ENCODE measurements at places on chromosomes 11 and 22.
A peak's percentile ranks its signal among the peaks of the same experiment; 100 is the strongest.

- no peak for DNase-seq
These were observed 61.8 kb upstream of the UBASH3B start for GRCh38 chr11:122593473-122594420.

DNA sequence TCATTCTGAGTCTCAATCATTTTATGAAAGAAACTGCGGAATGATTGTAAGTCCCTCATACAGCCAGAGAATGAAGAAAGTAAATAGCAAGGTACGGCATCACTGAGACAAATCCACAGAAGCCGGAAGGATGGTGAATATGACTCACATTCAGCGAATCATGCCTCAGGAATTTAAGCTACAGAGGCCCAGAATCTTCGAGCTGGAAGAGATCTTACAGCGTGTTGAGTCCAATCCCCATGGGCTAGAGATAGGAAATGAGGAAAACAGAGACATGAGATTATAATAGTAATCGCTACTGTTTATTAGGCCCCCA is 173.2 kb downstream of the KIF18A start:
- DNase-seq = peak; percentile 89

GRCh38 chr11:73989156-73989555 is 6.5 kb upstream of the UCP2 start:
- no peak for DNase-seq

DNA sequence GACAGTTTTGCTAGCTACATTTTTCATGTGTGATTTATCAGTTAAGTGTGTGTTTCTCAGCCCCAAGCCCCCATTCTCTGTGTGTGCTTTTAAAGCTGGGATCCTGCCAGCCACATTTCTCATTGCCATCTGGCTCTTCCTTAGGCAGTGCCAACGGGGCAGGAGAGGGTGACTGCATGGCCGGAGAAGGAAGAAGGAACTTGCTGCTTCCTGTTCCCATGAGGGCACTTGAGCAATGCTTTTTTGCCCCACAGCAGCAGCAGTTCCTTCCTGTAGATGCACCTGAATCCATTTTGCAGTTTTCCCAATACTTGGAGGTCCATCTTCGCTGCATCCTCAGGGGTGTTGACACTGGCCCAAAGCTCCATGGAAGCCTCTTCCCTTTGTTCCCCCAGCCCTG is 37.5 kb downstream of the TNRC6B start:
- DNase-seq = no peak

DNA sequence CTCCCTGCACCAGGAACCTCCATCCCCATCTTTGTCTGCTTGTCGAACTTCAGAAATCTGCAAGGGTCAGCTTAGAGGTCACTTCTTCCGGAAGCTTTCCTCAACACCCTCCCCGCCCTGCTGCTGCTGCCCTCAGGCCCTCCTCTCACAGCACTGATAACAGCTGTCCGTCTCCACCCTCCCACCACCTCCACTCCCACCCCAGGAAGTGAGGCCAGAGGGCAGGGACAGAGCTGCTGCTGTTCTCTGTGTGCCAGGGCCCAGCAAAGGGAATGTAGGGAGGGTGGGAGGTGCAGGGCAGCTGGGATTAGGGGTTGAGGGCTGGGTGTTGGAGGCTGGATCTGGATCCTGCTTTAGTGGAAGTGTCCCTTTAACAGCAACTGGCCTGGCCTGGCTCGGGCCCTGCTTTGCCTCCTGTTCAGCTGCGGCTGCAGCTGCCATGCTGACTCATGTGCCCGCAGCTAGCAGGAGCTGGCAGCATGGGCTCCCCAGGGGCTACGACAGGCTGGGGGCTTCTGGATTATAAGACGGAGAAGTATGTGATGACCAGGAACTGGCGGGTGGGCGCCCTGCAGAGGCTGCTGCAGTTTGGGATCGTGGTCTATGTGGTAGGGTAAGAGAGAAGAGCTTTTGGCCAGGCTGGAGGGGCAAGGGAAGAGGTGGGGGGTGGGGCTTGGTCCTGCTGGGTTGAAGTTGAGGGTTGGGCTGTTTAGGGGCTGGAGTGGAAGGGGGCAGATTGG is at the start of gene P2RX6:
Gene P2RX6 (plus strand): TSS at position 440 of the 740 bp plus-strand sequence. CDS start 10 bp downstream, at position 450.
- DNase-seq = peak; percentile 65

GRCh38 chr11:10401696-10402392 is 53.2 kb upstream of the AMPD3 start:
- DNase-seq = no peak

- no peak for DNase-seq
These were observed 69.7 kb downstream of the RPS6KA4 start for GRCh38 chr11:64428693-64429092.

Measured in skeletal muscle cell (primary cell).